ENCODE measurements at places on chromosomes 4 and X. TPM values are rescaled to one million over a fixed set of nuclear protein-coding genes. Genes with fewer than 3 reads are reported as not detected.

Gene FRMPD4
- not detected for total RNA-seq

Gene MAGED4B
- 3.2 TPM for total RNA-seq

Gene MAGEB1
- total RNA-seq, result not detected

- H3K36me3 ChIP-seq, result no peaks in the 10 kb centered on the region
- no peak overlapping the region for H3K27ac ChIP-seq
- H3K4me3 ChIP-seq, result no peak overlapping the region
These were observed 18.8 kb downstream of the ATP1B4 start for GRCh38 chrX:120380699-120381098.

DNA sequence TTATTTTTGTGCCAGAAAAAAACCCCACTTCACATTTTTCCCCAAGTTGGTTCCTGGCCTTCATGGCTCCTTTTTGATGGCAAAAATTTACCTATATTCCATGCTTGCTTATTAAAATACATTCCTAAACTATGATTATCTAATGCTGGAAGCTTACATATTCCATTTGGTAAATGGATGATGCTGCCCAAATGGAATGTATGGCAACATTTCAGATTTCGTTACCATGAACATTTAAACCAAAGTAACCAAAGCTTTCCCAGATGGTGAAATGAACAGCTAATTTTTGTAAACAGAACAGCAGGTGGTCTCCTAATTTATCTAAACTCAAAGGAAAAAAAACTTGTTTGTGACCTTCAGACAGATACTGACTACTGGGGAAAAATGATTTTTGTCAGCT lies 110.8 kb upstream of the TEX13A start:
- no peaks in the 10 kb centered on the region for H3K4me1 ChIP-seq
- H3K27me3 ChIP-seq, result no peaks in the 10 kb centered on the region
- no peaks in the 10 kb centered on the region for H3K36me3 ChIP-seq
- no peak for DNase-seq

GRCh38 chrX:106144755-106145639 lies 23.1 kb upstream of the PWWP3B start:
- no peaks in the 10 kb centered on the region for H3K36me3 ChIP-seq
- no peak overlapping the region for H3K4me3 ChIP-seq
- no peak overlapping the region for H3K27ac ChIP-seq
- no peaks in the 10 kb centered on the region for H3K27me3 ChIP-seq

DNA sequence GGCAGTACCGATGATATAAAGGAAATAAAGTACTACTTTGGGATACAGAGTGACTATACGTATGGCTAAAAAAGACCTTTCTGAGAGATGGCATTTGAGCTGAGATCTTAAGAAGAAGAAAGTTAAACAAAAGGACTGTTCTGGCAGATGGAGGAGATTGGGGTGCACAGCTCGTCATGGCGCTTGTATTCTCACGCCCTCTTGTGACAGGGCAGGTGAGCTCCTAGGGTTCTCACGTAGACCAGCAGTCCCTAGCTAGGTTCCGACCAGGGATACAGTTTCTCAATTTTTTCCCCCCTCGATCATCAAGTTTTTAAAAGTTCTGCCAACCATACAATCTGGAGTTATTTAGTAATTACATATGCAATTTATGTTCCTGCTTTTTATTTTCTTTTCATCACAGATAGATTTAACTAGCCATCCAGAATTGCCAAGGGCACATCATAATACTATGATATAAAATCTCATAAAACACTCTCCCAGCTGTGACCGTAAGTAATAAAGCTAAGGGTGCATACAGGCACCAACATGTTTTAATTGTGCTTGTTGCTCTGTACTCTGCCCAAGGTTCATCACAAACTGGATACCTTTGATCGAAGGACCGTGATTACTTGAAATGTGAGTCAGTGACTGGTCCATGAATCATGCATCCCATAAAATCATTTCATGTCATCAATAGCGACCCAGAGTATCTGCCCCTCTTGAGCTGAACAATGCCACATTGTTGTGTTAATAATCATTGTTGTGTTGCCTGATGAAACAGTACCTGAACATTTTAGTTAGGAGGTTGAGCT lies 69.4 kb upstream of the ZNF518B start:
- DNase-seq, result no peak
- peaks cover 8% of the 10 kb centered on the region for H3K27me3 ChIP-seq
- no peaks in the 10 kb centered on the region for H3K36me3 ChIP-seq

All from activated naive CD8-positive, alpha-beta T cell treated with anti-CD3 and anti-CD28 coated beads, Interleukin-2, amount 10 ng/mL, durations not matched to agents 7 days and 5 days (primary cell).